ENCODE measurements at places on chromosomes 4 and X.
A peak's percentile ranks its signal among the peaks of the same experiment; 100 is the strongest.

GRCh38 chr4:99655308-99656081 lies 2.1 kb downstream of the C4orf54 start:
- DNase-seq: no peak

GRCh38 chr4:113436360-113436759 lies 325.2 kb downstream of the CAMK2D start:
- peak; percentile 84 for DNase-seq

- no peak for DNase-seq
Measured at GRCh38 chrX:9912351-9913145, 54.6 kb upstream of the CLDN34 start.

DNA sequence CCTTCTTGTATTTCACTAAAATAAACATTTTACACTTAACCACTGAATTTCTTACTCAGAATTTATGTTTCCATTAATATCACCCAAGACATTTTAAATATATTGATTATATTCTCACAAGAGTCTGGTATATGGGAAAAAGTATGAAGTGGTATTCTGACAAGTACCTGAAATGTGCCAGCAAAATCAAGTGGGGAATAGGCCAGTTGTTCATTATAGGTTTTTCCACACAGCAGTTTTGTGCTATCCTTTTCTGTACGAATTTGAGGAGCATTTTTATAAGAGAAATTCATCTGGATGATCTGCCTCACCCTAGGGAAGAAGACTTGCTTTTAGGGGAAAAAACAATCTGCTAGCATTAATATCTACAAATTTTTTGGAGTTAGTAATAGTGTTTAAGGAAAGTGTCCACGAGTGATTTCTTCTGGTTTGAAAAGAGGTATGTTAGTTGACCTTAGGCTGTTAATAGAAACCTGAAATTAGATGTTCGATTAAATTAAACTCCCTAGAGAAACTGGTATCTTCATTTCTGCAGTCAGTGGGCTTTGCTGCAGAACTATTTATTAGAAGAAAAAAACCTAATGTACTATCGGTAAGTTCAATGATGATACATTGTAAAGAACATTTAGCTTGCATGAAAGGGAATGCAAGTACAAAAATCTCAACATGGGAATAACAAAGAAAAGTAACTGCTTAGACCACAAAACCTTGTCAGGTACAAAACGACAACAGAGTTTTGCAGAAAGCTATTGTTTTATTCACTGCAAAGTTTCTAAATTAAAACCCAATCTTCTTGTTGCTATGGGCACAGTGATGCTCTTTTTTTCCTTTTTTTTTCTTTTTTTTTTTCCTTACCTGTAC lies 1.8 kb downstream of the KLF3 start:
- no peak for DNase-seq

GRCh38 chr4:92101737-92102172 lies 202.0 kb upstream of the GRID2 start:
- DNase-seq: peak; percentile 9

All from fibroblast of skin of abdomen (primary cell).